H9 (cell line): ENCODE measurements at places on chromosomes 11 and 22. TPM values are rescaled to one million over a fixed set of nuclear protein-coding genes. Genes with fewer than 3 reads are reported as not detected.

The ZNF70 gene
- 3.2 and 3.5 TPM in 2 replicates for total RNA-seq

DNA sequence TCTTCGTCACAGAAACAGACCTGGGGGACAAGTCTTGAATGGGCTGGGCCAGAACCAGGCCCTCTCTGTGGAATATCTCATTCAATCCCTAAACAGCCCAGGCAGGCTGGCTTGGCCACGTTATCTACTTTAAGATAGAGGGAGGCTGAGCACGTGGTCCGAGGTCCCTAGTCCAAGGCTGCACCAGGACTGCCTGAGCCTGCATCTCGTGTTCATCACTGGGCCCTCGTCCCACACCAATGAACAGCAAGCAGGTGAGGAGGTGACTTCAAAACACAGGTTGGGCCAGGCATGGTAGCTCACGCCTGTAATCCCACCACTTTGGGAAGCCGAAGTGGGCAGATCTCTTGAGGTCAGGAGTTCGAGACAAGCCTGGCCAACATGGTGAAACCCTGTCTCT lies 20.3 kb upstream of the FGF3 start:
- H3K4me3 ChIP-seq = no peak overlapping the region
- no peaks in the 10 kb centered on the region for H3K27me3 ChIP-seq
- H3K4me1 ChIP-seq = no peaks in the 10 kb centered on the region
- no peak for DNase-seq

The KLHL35 gene
- total RNA-seq = 0.72 and 0.83 TPM in 2 replicates

DNA sequence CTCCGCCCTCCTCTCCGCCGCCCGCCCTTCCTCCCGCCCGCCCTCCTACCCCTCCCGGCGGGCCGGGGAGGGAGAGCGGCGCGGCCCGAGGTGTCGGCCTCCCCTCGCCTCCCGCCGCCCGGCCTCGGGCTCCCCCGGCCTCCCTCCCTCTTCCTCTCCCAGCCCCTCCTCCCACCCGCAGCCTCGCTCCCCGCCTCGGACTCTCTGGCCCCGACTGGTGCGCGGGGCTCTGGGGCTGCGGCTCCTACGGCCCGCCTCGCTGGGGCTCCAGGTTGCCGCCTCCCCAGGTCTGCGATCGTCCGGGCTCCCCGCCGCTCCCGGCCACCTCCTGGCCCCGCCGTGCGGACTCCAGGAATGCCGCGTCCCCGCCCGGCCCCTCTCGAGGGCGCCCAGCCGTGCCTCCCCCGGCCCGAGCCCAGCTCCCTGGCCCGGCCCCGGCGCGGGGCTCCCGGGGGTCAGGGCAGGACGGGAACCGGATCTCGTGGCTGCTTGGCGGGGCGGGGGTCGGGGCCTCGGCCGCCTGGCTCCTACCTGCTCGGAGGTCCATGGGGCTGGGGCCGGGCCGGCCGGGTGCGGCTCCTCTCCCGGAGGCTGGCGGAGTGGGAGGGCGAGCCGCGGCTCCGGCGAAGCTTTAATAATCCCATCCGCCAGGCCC lies at the start of gene CLCF1:
Gene CLCF1 (minus strand): TSS at position 606 of the 655 bp plus-strand sequence. CDS start 59 bp downstream, at position 547.
- no peaks in the 10 kb centered on the region for H3K36me3 ChIP-seq
- peak within 1 kb of the TSS; percentile 74 for H3K4me3 ChIP-seq
- peaks cover 7% of the 10 kb centered on the region; the same call in 1 of the 2 replicates for H3K4me1 ChIP-seq
- no peak within 1 kb of the TSS for H3K27ac ChIP-seq
- H3K27me3 ChIP-seq = peaks cover 10% of the 10 kb centered on the region; the same call in 1 of the 2 replicates
- DNase-seq = no peak

- no peak overlapping the region for H3K27ac ChIP-seq
- peaks cover under 1% of the 10 kb centered on the region for H3K4me1 ChIP-seq
- no peak overlapping the region for H3K4me3 ChIP-seq
- H3K36me3 ChIP-seq = no peaks in the 10 kb centered on the region
- DNase-seq = no peak
Measured at GRCh38 chr11:131807876-131808275, 437.5 kb downstream of the NTM start.

The STK33 gene
- 16.4 and 19.5 TPM in 2 replicates for total RNA-seq

GRCh38 chr11:79314906-79315689 lies 125.7 kb downstream of the TENM4 start:
- no peaks in the 10 kb centered on the region for H3K36me3 ChIP-seq
- no peak overlapping the region for H3K27ac ChIP-seq
- H3K4me1 ChIP-seq = no peaks in the 10 kb centered on the region
- H3K27me3 ChIP-seq = no peaks in the 10 kb centered on the region
- H3K4me3 ChIP-seq = no peak overlapping the region
- peak; percentile 59 for DNase-seq

The LSP1 gene
- total RNA-seq = not detected in 2 replicates

- no peaks in the 10 kb centered on the region; the same call in 1 of the 2 replicates for H3K27me3 ChIP-seq
- DNase-seq = no peak
- no peak overlapping the region for H3K4me3 ChIP-seq
- 0 out of 2 replicates have a peak, but pooled peaks cover 2% of the 10 kb centered on the region for H3K4me1 ChIP-seq
- no peaks in the 10 kb centered on the region; the same call in 2 of the 3 replicates for H3K36me3 ChIP-seq
Measured at GRCh38 chr22:27134315-27134701, 476.9 kb downstream of the MIAT start.

The MRGPRE gene
- not detected in 2 replicates for total RNA-seq

The P2RY2 gene
- total RNA-seq = 0.26 and 0.35 TPM in 2 replicates

- peak overlapping the region; percentile 84 for H3K4me3 ChIP-seq
- no peak overlapping the region for H3K27ac ChIP-seq
- peaks cover 23% of the 10 kb centered on the region for H3K36me3 ChIP-seq
- no peaks in the 10 kb centered on the region; the same call in 1 of the 2 replicates for H3K4me1 ChIP-seq
Measured at GRCh38 chr11:10303558-10304363, 1.1 kb upstream of the ADM start.

The TCN2 gene
- 39.0 and 42.2 TPM in 2 replicates for total RNA-seq

GRCh38 chr11:46380340-46381047 lies 975 bp upstream of the MDK start:
- peaks cover 31% of the 10 kb centered on the region for H3K36me3 ChIP-seq
- H3K4me3 ChIP-seq = peak overlapping the region; percentile 79
- no peak overlapping the region for H3K27ac ChIP-seq
- peak; percentile 89 for DNase-seq
- peaks cover 4% of the 10 kb centered on the region; the same call in 1 of the 2 replicates for H3K4me1 ChIP-seq

DNA sequence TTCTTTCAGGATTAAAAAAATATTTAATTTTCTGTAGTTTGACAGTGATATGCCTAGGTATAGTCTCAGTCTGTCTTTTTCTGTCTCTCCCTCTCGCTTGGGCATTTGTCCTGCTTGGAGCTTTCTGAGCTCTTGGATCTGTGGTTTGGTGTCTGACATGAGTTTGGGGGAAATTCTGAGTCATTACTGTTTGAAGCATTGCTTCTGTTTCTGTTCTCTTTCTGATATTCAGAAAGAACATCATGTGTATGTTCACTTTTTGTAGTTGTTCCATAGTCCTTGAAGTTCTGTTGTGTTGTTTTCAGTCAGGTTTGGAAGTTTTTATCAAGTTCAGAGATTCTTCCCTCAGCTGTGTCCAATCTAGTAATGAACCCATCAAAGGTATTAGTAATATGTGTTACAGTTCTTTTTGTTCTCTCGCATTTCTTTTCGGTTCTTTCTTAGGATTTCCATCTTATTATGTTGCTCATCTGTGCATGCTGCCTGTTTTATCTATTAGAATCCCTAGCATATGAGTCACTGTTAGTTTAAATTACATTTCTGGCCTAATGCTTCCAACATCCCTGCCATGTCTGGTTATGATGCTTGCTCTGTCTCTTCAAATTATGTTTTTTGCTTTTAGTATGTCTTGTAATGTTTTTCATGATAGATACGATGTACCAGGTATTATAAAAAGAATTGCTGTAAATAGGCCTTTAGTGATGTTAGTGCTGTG lies 48.4 kb downstream of the DDX10 start:
- no peak overlapping the region for H3K27ac ChIP-seq
- peaks cover 46% of the 10 kb centered on the region for H3K36me3 ChIP-seq
- no peak for DNase-seq

- H3K36me3 ChIP-seq = no peaks in the 10 kb centered on the region
- no peak overlapping the region for H3K4me3 ChIP-seq
- H3K27ac ChIP-seq = no peak overlapping the region
- H3K4me1 ChIP-seq = 0 out of 2 replicates have a peak, but pooled peaks cover 3% of the 10 kb centered on the region
Measured at GRCh38 chr11:102240502-102240901, 76.8 kb upstream of the BIRC3 start.

- H3K27ac ChIP-seq = no peak overlapping the region
- no peak for DNase-seq
- no peak overlapping the region for H3K4me3 ChIP-seq
- H3K4me1 ChIP-seq = peaks cover 5% of the 10 kb centered on the region; the same call in 1 of the 2 replicates
- H3K36me3 ChIP-seq = no peaks in the 10 kb centered on the region; the same call in 2 of the 3 replicates
Measured at GRCh38 chr11:95379479-95379878, 148.5 kb upstream of the SESN3 start.

DNA sequence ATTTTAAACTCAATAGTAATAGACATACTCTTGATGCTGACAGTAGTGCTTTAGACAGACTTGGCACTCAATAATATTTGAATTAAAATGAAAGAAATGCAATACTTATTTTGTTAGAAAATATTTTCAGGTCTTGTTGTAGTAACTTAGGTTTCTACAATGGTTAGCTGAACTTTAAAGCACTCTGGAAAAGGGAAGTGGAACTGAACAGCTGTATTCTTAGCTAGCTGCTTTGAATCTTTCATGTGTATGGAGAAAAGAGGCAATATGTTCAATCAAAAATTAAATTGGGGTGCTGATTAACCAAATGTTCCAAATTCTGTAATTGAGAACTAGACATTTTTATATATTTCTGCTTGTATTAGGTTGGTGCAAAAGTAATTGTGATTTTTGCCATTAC lies 517.9 kb upstream of the RAG2 start:
- no peak overlapping the region for H3K4me3 ChIP-seq
- H3K27ac ChIP-seq = no peak overlapping the region
- no peaks in the 10 kb centered on the region for H3K36me3 ChIP-seq
- H3K4me1 ChIP-seq = no peaks in the 10 kb centered on the region
- no peak for DNase-seq

GRCh38 chr11:112723676-112724495 lies 237.3 kb upstream of the NCAM1 start:
- H3K36me3 ChIP-seq = no peaks in the 10 kb centered on the region
- no peak overlapping the region for H3K4me3 ChIP-seq
- H3K27ac ChIP-seq = no peak overlapping the region
- no peaks in the 10 kb centered on the region for H3K4me1 ChIP-seq
- no peaks in the 10 kb centered on the region for H3K27me3 ChIP-seq

GRCh38 chr11:12183827-12184620 lies 73.6 kb downstream of the MICAL2 start:
- no peaks in the 10 kb centered on the region for H3K27me3 ChIP-seq
- H3K4me1 ChIP-seq = no peaks in the 10 kb centered on the region
- no peak for DNase-seq
- H3K27ac ChIP-seq = no peak overlapping the region

DNA sequence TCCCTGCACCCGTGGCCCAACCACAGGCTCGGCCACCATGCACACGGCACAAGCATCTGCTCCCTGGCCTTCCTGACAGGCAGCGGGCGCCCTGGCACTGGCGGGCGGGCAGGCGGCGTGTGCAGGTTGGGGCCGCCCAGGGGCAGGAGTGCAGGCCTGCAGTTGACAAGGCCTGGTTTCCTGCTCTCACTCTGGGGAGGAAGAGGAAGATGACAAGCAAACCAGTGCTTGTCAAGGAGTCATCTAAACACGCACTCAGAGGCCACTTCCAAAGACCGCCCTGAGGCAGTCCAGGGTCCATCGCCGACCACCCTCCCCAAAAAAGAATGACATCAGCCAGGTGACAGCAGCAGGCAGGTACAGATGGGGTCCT lies 65.3 kb upstream of the LINC01488 start:
- no peak for DNase-seq
- H3K27me3 ChIP-seq = no peaks in the 10 kb centered on the region
- peaks cover 6% of the 10 kb centered on the region for H3K36me3 ChIP-seq
- no peak overlapping the region for H3K27ac ChIP-seq

The SYT9 gene
- 0.63 and 0.79 TPM in 2 replicates for total RNA-seq

DNA sequence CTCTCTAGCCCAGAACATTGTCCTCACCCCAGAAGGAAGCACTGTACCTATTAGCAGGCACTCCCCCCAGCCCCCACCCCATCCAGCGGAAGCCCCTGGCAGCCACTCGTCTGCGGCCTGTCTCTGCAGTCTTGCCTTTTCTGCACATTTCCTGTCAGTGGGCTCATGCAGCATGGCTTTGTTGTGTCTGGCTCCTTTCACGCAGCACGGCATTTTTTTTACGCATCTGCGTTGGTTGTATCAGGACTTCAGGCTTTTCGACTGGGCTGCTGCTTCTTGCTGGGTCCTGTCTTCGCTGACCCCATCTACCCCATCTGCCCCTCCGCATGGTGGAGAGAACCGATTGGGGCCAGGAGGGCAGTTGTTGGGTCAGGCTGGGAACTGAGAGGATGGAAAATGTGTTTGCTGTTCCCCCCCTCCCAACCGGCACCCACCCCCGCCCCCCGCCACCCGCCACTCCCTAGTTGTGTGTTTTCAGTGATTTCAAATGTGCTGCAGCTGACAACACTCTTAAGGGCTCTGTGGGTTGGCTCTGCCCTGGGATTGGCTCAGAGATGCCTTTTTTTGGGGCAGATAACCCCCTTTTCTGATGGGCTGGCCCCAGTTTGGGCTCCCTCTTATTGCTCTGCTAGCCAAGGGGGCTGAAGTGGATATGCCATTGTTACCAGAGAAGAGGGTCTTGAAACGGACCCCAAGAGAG lies 110.0 kb downstream of the KIAA1671 start:
- H3K4me1 ChIP-seq = no peaks in the 10 kb centered on the region; the same call in 1 of the 2 replicates
- H3K27me3 ChIP-seq = no peaks in the 10 kb centered on the region
- no peak for DNase-seq
- H3K27ac ChIP-seq = no peak overlapping the region
